ENCODE measurements at places on chromosomes 2 and 18.

- no peak for DNase-seq
Measured at GRCh38 chr18:11974741-11975325, 6.5 kb upstream of the IMPA2 start.

- DNase-seq = no peak
Measured at GRCh38 chr2:168583064-168583709, 127.1 kb downstream of the CERS6 start.

DNA sequence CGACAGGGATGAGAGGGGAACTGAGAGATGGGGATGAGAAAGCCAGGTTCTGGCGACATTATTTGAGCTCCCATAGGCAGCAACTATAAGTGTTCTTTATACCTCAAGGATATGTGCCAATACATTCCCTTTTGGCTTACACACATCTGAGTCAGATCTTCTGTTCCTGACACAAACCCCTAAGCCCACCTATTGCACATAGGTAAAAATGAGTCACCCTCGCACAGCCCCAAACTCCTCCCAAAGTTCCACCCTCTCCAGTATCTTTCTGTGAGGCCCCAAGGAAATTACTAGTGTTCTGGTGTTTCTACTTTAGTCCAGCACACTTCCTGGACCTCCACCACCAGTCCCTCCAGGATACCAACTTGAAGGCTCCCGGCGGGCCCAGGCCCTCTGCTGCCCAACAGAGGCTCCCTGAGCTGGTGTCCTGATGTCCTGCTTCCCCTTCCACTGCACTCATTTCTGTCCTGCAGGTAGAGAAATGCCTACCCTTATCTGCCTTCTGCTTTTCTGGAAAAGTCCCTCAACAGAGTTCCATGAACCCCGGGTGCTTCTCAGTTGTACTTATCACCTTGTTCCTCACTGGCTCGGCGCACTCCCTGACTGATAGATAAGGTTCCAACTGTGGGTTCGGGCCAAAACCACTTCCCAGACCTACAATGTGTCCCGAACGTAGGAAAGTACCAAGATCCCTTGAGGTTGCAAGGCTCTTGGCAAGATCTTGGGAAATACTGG lies 125.5 kb downstream of the EN1 start:
- DNase-seq = no peak

GRCh38 chr2:172843266-172843582 lies 107.6 kb downstream of the RAPGEF4 start:
- no peak for DNase-seq

DNA sequence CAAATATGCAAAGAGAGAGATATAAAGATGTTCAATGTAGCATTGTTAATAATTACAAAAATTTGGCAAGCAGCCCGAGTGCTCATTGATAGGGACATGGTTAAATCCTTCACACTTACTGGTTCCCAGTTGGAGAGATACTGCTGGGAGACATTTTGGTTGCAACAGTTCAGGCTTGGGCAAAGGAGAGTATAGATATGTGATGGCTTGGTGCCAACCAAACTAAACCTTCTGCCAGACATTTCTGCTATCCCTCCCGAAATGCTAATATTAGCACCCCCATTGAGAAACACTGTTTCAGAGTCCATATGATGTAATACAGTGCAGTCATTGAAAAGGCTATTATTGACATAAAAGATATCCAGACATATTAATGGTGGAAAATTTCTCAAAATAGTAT lies 11.5 kb downstream of the GEN1 start:
- DNase-seq = no peak

- no peak for DNase-seq
Measured at GRCh38 chr2:100278986-100279385, 43.3 kb downstream of the LONRF2 start.

- peak; percentile 58 for DNase-seq
Measured at GRCh38 chr2:3267869-3268704, 109.5 kb downstream of the EIPR1 start.

DNA sequence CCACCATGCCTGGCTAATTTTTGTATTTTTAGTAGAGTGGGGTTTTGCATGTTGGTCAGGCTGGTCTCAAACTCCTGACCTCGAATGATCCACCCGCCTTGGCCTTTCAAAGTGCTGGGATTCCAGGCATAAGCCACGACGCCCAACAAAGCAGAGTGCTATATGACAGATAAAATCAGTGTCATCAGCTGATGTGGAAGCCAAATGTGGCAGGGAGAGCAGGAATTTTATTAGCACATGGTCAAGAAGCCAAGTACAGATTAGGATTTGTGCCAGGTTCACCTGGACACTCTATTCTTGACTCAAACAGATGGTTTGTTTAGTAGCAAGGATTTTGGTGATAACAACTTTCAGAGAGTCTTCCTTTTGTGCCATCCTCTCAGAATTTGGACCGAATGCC lies 62.7 kb downstream of the LCLAT1 start:
- no peak for DNase-seq

DNA sequence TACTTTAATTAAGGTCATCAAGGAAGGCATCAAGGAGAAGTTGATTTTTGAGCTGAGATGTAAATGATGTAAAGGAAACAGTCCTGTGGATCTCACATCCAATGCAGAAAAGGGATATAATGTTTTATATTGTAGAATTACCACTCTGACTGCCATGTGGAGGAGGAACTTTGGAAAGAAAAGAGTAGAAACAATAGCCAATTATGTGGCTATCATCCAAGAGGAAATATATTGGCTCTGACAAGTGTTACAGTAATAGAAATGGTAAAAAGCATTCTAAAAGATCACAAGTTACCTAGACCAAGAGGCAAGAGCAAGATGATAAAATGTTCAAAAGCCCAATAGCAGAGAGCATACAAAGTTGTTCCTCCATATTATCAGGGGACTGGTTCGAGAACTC lies 26.8 kb downstream of the BARD1 start:
- DNase-seq = no peak

GRCh38 chr2:29767606-29768335 lies 153.6 kb downstream of the ALK start:
- no peak for DNase-seq

GRCh38 chr2:204578928-204579598 lies 33.8 kb downstream of the PARD3B start:
- DNase-seq = no peak

- DNase-seq = no peak
Measured at GRCh38 chr18:23828426-23828825, 139.2 kb downstream of the LAMA3 start.

GRCh38 chr2:168457190-168457895 lies 1.3 kb downstream of the CERS6 start:
- no peak for DNase-seq

DNA sequence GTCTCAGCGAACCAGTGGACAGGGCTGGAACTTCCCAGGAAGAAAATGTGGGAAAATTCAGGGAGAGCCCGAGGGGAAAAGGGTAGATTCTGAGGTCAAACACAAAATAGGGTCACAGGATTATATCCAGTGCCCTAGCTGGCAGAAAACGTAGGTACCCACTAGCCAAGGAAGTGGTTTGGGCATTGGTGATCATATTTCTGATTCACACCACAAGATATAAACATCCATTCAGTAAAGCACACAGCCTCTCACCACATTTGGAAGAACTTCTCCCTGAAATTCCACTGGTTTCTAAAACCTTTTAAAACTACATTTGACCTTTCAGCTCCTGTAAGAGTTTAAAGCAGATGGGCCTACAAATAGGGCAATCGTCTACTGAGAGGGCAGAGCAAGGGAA lies 186.9 kb downstream of the TTC32 start:
- DNase-seq = no peak

DNA sequence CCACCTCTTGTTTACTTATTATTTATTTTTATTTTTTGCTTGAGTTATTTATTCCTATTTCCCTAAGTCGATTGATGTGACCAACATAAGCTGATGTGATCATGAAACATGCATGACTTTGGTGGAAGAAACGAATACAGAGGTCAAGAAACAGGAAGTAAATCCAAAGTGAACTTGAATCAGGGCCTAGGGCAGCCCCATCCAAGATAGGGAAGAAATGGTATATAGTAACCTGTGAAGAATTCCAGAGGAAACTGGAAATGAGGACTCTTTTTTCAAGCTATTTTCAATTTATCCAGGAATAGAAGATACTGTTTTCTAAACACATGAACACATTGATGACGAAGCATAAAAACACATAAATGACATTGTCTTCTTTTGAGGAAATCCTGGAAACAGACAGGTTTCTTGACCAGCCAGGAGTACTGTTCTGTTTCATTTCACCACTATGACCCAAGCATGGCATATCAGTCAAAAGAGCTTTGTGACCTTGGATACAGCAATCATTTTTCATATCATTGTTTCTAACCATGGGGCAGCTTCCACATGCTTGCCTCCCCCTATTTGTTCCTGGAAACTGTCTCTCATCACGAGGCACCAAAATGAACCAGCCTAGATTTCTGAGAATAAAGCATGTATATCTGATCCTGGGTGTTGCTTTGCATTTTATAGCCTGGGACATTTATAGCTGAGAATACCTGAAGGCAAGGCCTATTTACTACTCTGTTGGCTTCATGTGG lies 9.1 kb upstream of the LCLAT1 start:
- no peak for DNase-seq

DNA sequence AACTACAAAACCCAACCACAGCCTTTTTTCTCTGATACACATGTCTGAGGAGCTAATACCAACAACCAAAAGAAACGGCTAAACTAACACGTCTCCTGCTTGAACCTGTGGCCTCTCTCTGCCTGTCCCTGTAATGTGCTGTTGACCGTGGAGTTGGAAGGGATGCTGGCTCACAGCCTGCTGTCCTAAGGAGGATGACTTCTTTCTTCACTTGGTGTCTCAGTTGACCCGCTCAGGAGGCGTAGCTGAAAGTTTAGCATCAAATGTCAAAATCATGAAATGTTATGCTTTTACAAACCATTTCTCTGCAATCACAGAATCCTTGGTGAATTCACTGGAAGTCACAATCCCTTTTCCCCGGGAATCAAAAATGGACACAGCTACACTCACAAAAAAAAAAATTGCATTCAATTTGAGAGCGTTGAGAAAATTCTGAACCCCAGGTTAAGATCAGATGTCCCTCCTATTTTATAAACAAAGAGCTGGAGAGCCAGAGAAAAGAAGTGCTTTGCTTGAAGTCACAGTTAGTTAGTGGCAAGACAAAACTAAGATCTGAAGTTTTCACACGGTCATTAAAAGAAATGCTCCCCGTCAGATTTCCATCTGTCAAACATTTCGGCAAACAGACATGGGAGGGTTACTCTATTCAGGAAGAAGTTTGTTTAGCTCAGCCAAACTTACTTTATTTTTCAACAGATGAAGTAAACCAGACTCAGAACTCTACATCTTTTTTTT lies 74.3 kb downstream of the IRS1 start:
- no peak for DNase-seq

DNA sequence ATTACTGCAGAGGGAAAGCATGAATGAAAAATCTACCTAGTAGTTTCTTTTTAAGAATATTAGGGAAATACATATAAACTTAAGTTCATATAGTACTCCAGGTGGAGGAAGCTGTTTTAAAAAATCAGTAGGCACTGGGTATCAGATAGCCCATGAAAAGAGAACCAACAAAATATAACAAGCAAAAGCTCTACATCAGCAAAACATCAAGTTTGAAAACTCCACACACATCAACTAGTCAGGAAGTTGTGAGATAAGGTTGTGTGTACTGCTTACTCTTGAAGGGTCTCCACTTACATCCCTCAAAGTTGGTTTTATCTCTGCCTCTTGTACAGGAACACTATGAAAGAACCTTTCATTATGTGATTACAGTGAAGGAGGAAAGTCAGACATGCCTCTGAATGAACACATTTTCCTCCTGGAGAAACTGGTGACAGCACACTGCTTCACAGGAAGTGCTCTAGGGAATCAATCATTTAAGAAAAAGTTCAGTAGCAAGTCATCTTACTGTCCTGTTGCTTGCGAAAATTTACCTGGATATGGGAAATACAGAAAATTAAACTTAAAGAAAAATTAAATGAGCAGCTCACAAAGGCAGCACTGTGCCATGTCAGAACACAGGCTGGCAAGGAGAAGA lies 57.7 kb downstream of the THADA start:
- DNase-seq = no peak

DNA sequence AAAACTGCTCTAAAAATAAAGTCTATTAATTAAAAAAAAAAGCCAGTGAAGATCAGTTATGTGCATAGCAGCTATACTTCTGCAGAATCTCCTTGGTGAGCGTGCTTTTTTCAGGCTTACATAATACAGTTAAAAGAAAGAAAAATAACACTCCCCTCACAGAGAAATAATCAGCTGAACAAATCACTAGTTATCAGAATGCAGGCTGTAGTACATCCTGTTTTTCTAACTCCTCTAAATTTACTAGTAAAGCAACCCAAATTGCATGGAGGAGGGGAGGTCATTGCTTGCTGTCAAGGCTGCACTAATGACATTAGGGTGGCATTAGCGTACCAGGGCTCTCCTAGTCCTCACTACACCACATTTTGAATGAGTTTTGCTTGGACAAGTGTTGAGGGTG lies 192.2 kb downstream of the PLCL1 start:
- no peak for DNase-seq

DNA sequence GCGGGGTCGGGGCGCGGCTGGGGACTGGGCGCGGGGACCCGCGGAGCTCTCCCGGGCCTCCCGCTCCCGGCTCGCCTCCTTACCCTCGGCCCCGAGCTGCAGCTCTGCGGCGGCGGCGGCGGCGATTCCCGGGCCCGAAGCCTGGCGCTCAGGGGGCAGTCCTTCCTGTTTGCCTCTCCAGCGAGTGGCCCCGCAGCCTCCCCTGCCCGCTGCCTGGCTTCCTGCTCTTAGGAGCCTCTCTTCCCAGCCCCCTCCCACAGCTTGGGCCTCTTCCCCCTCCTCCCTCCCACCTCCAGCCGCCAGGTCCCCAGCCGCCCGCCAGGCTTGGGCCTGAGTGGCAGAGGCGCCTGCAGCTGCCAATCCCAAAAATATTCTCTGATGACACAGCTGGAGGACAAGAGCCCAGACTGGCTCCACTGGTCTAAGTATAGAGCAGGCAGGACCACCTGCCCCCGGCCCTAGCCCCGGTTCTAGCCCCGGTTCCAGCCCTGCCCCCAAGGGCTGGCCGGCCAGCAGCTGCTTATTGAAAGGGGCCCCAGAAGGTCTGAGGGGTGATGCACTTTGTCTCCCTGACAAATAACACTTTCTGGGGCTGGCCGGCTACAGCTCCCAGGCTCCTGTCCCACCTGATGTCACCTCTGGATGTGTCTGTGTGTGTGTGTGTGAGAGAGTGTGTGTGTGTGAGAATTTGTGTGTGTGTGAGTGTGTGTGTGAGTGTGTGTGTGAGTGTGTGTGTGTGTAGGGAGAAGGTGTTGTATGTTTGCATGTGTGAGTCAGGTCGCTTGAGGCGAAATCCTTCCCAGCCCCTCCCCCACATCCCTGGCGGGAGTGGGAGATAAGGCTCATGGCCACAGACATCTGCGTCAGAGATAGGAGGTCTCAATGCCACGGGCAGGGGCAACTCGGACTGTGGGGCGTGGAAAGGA lies at the start of gene OBSL1:
TSS of gene OBSL1 (minus strand) at position 229 of the 926 bp plus-strand sequence. CDS start 307 bp downstream, outside the sequence.
- no peak for DNase-seq

GRCh38 chr2:74671479-74671878 lies 17.4 kb downstream of the SEMA4F start:
- DNase-seq = no peak
